ENCODE measurements at places on chromosomes 7 and 10.

DNA sequence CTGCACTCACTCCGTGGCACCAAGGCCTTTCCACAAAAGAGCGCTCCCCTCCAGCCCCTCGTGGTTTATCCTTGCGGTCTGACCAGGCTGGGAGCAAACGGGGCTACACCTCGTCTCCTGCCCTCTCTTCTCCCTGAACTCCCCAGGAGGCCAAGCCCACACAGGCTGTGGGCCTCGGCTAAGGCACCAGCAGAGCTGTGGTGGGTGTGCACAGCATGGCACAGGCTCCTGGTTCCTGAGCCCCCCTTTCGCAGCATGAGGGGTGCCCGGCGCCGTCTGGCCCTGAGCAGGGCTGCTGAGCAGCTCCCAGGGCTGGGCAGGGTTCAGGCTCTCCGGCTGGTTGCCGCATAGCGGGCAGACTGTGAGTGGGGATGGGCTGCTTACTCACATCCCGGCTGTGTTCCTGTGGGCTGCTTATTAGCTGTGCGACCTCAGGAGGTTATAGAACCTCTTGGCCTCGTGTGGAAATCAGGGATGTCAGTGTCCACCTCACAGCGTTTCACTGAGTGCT, 90.4 kb downstream of the ZMIZ1 start:
- no peak for DNase-seq

DNA sequence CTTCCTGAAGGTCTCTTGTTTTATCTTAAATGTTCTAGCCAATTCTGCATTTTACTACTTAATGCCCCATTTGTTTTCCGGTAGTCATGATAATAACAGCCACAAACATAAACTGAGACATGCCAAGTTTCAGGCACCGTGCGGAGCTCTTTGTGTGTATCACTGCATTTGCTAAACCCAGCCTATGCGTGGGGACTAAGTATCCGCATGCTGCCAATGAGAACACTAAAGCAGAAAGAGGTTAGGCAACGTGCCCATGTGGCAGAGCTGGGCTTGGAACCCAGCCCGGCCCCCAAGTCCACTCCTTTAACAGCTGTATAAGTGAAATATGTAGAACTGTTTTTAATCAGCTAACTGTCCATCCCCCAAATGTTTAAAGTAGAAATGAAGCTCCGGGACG, 54.1 kb downstream of the SLIT1 start:
- no peak for DNase-seq

- DNase-seq = no peak
These were observed 167.6 kb downstream of the LRMDA start for GRCh38 chr10:75598998-75599397.

DNA sequence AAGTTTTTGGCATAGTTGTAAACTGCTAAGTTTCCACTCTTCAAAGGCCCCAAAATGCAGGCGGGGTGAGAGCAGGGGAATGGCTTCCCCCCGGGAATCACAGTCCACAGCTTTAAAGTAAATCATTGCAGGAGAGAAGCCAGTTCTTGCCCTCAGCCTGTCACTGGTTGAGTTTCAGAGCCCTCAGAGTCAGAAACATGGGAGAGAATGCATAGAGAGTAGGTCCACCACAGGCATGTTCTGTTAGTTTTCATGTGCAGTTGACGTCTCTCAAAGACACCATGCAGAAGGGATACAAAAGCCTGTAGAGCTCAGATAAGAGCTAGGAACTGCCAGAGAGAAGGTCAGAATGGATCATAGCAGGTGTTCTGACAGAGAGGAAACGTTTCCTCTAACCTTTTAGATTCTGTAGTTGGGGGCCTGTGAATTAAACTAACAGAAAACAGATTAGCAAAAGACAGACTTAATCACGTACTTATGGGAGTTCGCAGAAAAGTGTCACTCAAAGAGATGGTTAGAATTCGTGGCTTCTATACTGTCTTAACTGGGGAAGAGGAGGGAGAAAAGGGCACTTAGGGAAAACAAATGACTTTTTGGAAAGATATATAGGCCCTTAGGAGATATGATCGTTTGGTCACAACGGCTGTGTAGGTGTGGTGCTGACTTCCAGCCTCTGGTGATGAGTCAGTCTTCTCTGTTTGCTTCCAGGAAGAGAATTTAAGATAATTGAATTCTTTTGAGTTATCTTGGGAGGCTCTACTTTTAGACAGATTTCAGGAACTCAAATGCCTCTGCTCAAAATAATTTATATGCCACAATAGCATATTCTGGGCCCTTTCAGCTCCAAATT, 48.0 kb upstream of the MSRB2 start:
- no peak for DNase-seq

DNA sequence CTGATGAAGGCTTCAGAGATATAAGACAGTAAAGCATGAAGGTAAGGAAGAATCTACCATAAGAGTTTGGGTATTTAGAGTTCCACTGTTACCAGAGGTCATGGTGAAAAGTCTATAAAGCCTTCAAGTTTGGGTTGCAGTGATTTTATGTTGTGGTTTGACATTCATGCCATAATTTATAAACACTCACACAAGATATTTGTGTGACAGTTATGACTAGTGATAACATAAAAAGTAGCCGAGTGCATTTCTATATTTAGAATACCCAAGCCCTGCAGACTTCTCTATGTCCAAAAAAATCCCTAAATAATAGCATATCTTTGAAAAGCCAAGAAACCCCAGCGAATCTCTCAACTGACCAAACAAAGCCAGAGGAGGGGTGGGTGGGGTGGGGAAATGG, 229.9 kb downstream of the CXCL12 start:
- DNase-seq = no peak

- DNase-seq = no peak
These were observed 42.6 kb upstream of the CXCL12 start for GRCh38 chr10:44427479-44427878.

GRCh38 chr7:45974540-45975360, 53.7 kb upstream of the IGFBP3 start:
- DNase-seq = no peak

DNA sequence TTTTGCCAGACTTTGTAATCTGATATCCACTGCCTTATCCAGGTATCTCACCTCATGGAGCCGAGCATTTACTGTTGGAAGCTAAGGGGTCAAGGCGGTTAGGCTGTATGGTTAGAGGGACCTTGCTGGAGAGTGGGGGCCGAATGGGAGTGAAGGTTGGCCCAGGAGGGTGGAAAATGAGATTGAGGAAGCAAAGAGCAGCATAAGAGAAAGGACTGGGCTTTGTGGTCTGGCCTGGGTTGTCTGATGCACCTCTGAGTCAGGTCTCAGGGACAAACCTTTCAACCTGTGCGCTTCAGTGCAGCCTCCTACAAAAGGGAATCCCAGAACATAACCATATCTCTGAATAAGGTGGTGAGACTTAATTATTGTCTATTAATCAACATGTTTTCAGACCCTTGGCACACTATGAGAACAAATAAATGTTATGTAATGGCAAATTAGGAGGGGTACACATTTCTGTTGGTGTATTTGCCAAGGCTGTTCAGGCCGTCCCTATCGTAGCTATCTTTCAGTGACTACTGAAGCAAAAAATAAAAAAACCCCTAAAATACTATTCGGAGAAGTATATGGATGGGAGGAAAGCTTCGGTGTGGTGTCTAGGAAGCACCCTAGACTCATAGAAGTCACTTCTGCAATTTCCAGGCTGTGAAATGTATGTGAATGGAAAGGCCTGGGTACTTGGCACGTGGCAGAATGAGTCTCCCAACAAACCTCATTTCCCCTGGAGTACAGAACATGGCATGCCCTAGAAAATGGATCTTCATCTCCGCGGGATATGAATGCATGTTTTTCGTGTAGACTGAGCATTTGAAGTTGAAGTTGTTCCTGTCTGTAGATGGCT, 4.3 kb downstream of the CAMK1D start:
- no peak for DNase-seq

- DNase-seq = no peak
These were observed 2.5 kb downstream of the PGAM2 start for GRCh38 chr7:44062903-44063295.

- DNase-seq = no peak
These were observed 114.5 kb downstream of the HIP1 start for GRCh38 chr7:75624134-75624832.

- DNase-seq = no peak
These were observed 206.3 kb downstream of the THSD7A start for GRCh38 chr7:11625669-11626068.

DNA sequence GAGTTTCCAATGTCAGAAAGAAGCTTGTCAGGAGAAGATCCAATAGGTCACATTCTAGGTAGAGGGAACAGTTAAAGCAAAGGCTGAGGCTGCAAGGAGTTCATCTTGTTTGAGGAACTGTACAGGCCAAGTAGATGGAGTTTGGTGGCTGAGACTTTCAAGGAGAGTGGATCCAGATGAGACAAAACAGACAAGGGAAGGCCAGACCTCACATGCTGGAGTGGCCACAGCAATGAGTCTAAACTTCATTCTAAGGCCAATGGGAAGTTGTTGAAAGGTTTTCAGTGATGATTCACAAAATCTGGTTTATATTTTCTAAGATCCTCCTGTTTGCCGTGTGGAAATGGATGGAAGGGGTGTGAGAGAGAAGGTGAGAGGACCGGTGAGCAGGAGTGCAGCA, 40.0 kb downstream of the EPDR1 start:
- DNase-seq = no peak

DNA sequence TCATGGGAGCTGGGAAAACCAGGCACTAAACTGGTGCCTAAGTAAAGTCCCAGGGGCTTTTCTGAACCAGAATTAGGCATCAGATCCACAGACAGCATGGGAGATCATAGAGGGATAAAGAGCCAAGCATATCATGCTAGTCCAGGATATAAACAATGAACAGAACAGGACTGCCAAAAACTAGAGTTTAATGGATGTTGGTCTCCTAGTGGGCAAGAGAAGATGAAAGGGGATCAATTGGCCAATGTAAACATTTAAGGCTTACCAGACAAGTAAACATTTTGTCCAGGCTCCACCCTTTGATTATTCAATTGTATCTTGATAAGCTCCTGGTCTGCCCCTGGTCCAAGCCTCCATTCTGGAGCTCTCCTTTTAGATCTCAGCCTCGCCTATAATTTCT, 18.9 kb downstream of the MACC1 start:
- no peak for DNase-seq

DNA sequence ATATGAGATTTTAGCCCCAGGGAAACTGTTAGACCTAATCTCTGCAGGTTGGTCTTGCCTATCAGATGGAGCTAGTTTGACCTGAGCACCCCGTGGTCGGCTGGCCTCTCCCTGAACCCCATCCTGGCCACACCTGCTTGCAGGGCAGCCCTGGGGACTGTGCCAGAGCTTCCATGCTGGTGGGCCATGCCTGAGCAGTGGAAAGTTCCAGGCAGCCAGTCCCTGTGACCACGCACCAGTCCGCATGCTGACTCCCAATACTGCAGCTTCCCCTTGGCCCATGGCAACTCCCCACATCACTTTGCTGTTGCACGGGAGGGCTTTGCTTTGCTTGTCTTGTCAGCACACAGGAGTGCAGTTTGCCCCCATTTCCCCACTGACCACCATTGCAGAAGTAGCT, 427.8 kb upstream of the SEMA3D start:
- no peak for DNase-seq

DNA sequence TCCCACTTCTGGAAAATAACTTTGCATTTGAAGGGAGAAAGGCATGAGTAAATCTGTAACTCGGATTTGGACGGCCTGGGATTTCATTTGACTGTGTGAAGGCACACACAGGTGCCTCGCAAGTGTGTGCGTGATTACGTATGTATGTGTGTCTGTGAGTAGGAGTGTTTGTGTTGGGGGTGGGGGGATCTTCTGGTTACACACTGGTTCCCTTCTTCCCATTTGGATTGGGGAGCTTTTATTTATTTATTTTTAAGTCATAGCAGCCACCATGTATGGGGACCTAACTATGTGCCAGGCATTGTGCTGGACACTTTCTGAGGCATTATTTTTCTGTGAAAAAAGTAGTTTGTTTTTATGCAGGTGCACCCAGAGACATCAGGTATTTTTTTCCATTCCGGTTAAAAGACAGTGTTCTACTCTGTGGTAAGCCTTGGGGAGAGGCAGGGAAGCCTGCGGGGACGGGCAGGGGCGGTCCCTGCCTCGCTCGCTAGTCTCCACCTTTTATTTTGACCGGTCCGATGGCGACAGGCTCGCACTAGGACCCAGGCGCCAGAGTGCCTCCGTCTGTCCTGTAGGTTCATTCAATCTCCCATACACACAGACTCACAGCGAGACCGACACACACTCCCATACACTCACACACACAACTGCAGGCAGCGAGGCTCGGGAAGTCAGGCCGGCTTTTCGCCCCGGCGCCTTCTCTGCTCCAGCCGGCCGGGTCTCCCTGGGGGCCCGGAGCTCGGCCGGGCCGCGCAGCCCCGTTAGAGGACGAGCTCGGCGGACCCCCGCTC, at the start of gene MXI1:
TSS of gene MXI1 (plus strand) at position 595 of the 794 bp plus-strand sequence. CDS start 204 bp downstream, outside the sequence.
- DNase-seq = peak; percentile 22

GRCh38 chr7:130181263-130181605, 24.0 kb downstream of the TMEM209 start:
- DNase-seq = no peak

DNA sequence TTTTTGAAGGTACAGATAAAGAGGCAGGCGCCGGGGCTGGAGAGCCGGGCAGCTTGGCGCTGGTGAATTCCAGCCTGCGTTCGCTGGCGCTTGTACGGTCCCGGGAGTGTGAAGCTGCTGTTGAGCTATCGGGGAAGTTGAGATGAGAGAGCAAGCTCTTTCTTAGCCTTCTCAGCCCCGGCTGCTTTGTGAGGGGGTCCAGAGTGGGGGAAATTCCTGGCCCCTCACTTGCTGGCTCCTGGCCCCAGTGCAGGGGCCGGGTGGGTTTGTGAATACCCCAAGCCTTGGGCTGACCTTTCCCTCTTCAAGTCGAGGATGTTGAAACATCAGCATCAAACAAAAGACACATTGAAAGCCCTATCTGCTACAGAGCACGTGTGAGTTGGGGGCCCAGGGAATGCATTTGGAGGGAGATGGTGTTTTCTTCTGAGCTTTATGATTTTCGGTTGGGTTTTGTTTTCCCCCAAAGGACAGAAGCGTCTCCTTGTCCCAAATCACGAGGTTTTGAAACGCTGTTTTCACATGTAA, 2.7 kb downstream of the ZMIZ1 start:
- no peak for DNase-seq

DNA sequence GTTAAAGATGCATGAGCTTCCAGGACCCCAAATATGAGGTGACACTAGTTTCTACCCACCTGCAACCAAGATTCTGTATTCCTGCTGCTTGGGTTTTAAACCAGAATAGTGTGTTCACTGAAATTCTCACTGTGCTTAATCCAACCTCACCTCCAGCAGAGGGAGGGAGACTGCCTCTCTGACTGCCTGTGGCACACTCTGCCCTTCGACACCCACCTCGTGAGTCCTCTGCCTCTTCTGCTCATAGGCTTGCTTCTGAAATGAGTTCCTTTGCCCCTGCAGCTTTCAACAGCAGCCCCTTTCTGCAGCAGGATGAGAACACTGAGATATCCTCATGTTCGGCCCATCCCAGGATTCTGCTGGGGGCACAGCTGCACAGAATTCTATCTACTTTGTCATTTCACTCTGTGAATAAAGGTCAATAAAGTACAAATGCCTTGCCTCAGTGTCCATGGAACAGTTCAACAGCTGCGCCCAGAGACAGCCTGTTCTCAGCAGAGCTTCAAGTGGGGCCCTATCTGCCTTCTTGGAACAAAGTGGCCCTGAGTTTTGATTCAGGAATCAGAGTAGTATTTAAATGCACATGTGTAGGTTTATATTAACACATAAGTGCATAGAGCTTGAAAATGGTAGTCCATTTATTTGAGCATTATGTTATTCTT, 632.5 kb downstream of the TNS3 start:
- no peak for DNase-seq

GRCh38 chr7:36969376-36969775, 245.1 kb upstream of the AOAH start:
- no peak for DNase-seq
